Muscle of leg (tissue), 16 donors: ENCODE measurements at places on chromosomes 1 and 21. TPM values are rescaled to one million over a fixed set of nuclear protein-coding genes. Genes with fewer than 3 reads are reported as not detected.

OR6N1 gene
- polyA plus RNA-seq = not detected

DNA sequence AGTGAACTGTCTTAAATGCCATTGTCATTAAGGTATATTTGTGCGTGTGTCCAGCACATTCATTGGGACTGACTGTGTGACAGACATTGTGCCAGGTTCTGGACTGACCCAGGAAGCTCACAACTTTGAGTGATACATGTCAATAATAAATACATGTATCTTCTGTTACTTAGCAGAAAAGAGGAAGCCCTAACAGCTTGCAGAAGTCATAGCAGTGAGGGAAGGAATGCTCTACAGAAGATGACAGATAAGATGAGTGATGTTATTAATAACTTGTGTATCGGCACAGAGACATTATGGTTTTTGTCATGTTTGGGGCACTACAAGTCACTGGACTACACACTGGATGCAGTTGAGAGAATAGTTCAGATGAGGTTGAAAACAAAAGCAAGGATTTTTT is 1.2 kb upstream of the SRSF11 start:
- H3K4me1 ChIP-seq = peaks cover 3% of the 10 kb centered on the region
- no peak overlapping the region for H3K27ac ChIP-seq
- peaks cover 16% of the 10 kb centered on the region for H3K36me3 ChIP-seq
- no peak overlapping the region for H3K4me3 ChIP-seq
- no peak for DNase-seq

GRCh38 chr1:25877155-25877554 is 1.6 kb upstream of the PAQR7 start:
- H3K36me3 ChIP-seq = no peaks in the 10 kb centered on the region
- peaks cover 19% of the 10 kb centered on the region for H3K4me1 ChIP-seq

DCST1 gene
- polyA plus RNA-seq = 0.10 TPM

- H3K4me1 ChIP-seq = no peaks in the 10 kb centered on the region
- no peak overlapping the region for H3K4me3 ChIP-seq
- no peaks in the 10 kb centered on the region for H3K27me3 ChIP-seq
- DNase-seq = no peak
- no peak overlapping the region for H3K27ac ChIP-seq
These were observed 160.7 kb downstream of the SLC45A1 start for GRCh38 chr1:8478566-8478965.

GBP6 gene
- 0.17 TPM for polyA plus RNA-seq

DNA sequence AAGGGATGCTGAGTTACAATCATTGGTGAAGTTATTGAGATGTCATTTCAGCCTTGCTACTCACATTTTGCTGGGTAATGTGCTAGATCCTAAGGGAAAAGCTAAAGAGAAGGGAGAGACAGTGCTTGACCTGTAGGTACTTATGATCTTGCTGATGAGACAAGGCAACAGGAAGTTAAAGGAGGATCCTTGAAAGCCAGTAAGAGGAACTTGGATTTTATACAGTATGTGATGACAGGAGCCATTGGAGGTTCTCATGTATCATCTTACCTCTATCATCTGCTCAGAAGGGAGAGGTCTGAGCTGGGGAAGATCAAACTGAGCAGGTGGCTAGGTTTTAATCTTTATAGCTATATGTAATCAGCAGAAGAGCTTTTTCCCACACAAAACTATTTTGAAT is 6.3 kb downstream of the APOBEC4 start:
- H3K4me3 ChIP-seq = no peak overlapping the region
- H3K27ac ChIP-seq = no peak overlapping the region
- H3K36me3 ChIP-seq = no peaks in the 10 kb centered on the region
- DNase-seq = no peak
- no peaks in the 10 kb centered on the region for H3K4me1 ChIP-seq

SLAMF6 gene
- polyA plus RNA-seq = 0.08 TPM

DNA sequence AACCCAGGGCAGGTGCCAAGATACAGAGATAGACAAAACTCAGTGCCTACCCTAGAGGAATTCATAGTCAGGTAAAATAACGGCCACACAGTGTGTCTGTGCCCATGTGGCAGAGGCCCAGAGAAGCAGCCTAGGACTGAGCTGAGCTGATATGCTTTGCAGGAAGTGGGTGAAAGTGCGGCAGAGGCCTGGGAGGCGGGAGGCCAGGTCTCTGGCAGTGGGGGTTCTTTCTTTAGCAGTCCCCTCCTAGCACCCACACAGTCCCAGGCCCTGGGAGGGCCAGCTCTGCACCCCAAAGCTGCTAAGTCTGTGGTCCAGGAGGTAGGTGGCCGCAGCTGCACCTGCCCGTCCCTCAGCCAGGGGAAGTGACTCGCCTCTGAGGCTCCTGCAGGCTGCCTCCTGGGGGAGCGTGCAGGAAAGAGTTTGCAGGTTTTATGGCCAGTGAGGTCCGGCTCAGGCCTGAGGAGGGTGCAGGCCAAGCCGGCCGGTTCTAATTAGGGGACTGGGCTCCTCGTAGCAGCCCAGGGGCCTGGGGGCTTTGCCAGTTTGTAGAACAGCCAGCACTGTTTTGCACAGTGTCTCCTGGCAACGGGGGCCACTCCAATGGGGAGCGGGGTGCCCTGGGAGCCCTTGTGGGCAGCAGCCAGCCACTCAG is 107.9 kb downstream of the SPSB1 start:
- peaks cover 49% of the 10 kb centered on the region for H3K4me1 ChIP-seq
- H3K36me3 ChIP-seq = no peaks in the 10 kb centered on the region
- no peak overlapping the region for H3K4me3 ChIP-seq
- peak; percentile 28 for DNase-seq

PODN gene
- polyA plus RNA-seq = 8.8 TPM

DNA sequence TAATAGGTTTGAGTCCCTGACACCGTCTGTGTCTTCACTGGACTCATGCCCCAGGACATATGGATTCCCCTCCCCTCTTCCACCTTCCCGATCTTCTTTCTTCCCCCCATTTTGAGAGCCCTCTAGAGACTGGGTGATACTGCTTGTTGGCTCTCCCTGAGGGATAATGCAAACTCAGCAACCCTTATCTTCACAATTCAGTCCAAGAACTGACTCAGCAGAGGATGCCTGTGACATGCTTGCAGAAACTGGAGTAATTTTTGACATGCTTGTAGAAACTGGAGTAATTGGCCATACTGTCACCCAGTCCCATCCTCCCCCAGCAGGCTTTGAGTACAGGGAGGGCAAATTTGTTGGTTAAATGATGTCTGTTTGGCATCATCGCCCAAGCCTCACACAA is 127.6 kb upstream of the CTTNBP2NL start:
- H3K36me3 ChIP-seq = no peaks in the 10 kb centered on the region
- no peak overlapping the region for H3K4me3 ChIP-seq
- DNase-seq = no peak
- H3K27me3 ChIP-seq = peaks cover 2% of the 10 kb centered on the region
- H3K27ac ChIP-seq = no peak overlapping the region
- H3K4me1 ChIP-seq = peaks cover 30% of the 10 kb centered on the region

DNA sequence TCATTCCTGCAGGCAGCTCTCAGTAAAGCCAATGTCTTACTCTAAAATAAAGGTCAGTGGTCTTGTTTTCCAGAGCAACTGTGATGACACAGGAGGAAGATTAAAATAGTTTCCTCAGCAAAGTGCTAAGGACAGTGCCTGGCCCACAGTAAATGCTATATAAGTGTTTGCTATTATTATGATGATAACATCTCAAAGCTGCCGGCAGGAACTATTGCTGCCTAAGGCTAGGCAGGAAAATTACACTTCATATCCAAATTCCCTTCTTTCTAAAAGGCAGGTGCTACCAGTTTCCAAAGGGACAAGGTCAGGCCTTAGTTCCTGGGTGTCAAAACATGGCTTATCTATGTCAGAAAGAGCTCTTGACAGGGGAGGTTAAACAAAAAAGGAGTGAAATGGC is 401.3 kb downstream of the HHAT start:
- no peak overlapping the region for H3K27ac ChIP-seq
- no peaks in the 10 kb centered on the region for H3K27me3 ChIP-seq
- H3K4me1 ChIP-seq = no peaks in the 10 kb centered on the region
- no peak for DNase-seq
- no peaks in the 10 kb centered on the region for H3K36me3 ChIP-seq
- H3K4me3 ChIP-seq = no peak overlapping the region

DNA sequence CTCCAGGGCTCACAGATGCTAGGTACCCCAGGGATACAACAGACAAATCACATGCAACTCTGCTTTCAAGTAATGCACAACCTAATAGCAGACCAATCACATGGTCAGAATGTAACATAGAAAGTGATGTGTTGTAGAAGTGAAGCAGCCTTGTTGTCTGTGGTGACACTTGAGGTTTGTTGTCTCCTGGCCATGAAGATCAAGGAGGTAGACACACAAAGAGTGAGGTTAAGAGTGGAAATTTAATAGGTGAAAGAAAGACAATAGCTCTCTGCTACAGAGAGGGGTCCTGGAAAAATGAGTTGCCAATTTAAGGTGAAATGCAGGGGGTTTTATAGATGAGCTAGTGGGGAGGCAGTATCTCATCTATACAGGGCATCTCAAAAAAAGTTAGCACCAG is 2.5 kb upstream of the TMEM9 start:
- peaks cover 4% of the 10 kb centered on the region for H3K36me3 ChIP-seq
- H3K4me3 ChIP-seq = no peak overlapping the region

SLAMF9 gene
- polyA plus RNA-seq = not detected

DNA sequence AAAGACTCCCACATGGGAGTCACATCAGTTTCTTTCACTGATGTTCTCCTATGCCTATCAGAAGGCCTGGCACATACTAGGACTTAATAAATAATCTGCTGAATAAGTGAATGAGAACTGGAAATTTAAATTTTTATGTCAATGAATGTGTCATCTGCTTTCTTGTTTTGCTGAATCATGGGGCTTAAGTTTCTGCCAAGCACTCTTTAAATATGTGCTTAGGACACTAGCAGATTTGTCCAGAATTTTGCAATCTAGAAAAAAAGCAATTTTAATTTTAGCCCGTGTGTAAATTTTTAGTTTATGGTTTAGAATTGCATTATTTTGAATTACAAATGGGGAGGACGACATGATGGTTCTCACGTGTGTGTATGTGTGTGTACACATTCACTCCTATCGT is 803.1 kb downstream of the USP25 start:
- H3K4me3 ChIP-seq = no peak overlapping the region
- H3K27me3 ChIP-seq = no peaks in the 10 kb centered on the region

GRCh38 chr1:42822800-42823392 is 5.7 kb upstream of the SVBP start:
- H3K4me1 ChIP-seq = peaks cover 4% of the 10 kb centered on the region
- DNase-seq = peak; percentile 28
- no peaks in the 10 kb centered on the region for H3K36me3 ChIP-seq
- no peaks in the 10 kb centered on the region for H3K27me3 ChIP-seq

PLD5 gene
- polyA plus RNA-seq = 0.67 TPM

LMX1A gene
- 0.41 TPM for polyA plus RNA-seq
